Motor neuron (in vitro differentiated cells): ENCODE measurements at places on chromosomes 5 and 9. TPM values are rescaled to one million over a fixed set of nuclear protein-coding genes. Genes with fewer than 3 reads are reported as not detected.

TMEFF1 gene
- 0.58 and 1.1 TPM in 2 replicates for total RNA-seq

FIBCD1 gene
- 1.2 and 1.7 TPM in 2 replicates for total RNA-seq

DNA sequence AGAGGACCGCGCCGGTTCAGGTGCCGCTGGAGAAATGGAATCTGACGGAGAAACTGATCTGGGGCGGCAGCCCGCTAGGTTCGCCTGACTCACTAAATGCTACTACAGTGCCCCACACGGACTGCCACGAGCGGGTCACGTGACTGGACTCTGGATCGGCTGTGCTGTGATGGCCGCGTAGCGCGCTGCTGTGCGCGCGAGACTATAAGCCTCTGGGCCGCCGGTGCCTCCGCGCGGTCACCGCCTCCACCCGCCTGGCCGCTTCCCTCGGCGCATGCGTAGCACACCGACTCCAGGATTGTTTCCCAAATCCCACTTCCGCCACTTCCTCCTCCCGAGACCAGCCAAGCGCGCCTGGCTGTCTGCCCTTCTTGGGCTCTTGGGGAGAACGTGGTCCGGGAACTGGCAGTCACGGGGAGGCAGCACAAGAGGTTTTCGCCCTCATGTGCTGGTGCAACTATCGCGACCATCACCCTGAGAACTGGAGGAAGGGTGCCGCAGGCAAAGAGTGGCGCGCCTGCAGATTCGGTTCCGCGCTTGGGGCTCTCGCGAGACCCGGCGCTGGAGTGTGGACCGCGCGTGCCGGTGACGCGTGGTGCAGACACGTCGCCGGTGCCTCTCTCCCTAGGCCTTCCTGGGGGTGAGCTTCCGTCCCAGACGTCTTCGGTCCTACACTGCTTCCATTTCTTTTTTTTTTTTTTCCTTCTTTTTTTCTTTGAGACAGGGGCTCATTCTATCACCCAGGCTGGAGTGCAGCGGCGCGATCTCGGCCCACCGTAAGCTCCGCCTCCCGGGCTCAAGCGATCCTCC is 35.8 kb upstream of the GLDC start:
- peak; percentile 90 for ATAC-seq

- ATAC-seq, result peak; percentile 29
Measured at GRCh38 chr9:36855448-36856315, 178.4 kb downstream of the PAX5 start.

GRCh38 chr5:126851501-126852011 is 74.6 kb downstream of the LMNB1 start:
- no peak for ATAC-seq

- peak; percentile 17 for ATAC-seq
Measured at GRCh38 chr9:94865582-94866452, 139.3 kb downstream of the AOPEP start.

GRCh38 chr5:14185326-14186058 is 42.4 kb downstream of the TRIO start:
- no peak for ATAC-seq
